C1 segment of cervical spinal cord (tissue), 14 donors: ENCODE measurements at places on chromosomes 7 and 10.
A peak's percentile ranks its signal among the peaks of the same experiment; 100 is the strongest.

DNA sequence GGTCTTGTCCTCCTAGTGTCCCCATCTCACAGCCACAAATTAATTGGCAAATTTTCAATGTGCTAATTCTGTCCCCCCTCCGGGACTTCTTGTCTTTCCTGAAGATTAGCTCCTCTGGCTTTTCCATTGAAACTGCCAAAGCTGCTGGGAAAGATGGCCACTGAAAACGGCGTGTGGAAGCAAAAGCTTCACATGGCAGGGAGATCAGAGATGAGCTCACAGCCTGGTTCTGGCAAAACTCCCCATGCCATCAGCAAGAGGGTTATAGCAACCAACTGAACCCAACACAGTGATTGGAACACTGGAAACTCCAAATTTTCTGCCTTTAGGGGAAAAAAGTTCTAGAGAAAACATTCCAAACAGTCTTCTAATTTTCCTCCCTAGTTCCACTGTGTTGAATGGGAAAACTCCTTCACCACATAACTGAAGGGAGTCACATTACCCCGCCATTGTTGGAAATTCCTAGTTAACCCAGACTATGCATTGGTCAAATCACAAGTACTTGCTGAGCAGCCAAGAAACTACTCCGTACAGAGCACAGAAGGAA, 37.0 kb downstream of the NRAP start:
- DNase-seq = no peak

DNA sequence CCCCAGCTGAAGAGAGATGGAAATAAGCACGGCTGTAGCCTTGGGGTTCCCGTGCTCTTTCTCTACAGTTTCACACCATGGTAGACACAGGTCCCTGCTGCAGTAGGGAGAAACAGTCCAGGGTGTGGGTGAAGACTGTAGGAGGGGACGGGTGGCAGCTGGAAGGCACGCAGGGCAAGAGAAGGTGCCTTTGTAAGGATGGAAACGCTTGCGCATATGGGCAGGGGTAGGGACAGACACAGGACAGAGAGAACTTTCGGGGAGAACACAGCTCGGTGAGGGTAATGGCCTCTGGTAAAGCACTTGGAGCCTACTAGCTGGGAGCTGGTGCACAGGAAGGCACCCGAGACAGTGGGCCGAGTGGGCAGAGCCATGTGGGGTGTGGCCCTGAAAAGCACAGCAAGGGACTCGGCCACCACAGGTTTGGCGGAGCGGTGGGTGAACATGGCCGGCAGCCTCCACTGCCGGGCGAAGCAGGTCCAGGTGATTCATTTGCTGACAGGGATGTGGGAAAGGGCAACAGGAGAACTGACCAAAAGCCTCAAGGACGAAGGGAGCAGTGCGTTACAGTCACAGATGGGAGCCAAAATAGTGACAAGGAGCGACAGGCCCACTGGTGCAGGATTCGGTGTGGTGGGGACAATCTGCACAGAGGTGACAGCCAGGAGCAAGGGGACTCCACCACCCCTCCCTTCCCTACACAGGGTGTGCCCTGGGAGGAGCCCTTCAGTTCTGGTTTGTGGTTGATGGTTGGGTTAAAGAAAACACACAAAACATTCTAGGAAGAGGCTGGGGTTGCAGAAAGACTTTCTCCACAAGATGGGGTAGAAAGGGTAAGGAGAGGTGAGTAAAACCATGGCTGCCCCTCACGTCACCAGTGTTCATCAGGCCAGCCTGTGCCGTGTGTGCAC, 97.1 kb downstream of the VOPP1 start:
- DNase-seq = no peak

GRCh38 chr7:29322023-29322712, 127.6 kb downstream of the CHN2 start:
- no peak for DNase-seq

GRCh38 chr10:122321960-122322359, 50.9 kb downstream of the BTBD16 start:
- DNase-seq = no peak

DNA sequence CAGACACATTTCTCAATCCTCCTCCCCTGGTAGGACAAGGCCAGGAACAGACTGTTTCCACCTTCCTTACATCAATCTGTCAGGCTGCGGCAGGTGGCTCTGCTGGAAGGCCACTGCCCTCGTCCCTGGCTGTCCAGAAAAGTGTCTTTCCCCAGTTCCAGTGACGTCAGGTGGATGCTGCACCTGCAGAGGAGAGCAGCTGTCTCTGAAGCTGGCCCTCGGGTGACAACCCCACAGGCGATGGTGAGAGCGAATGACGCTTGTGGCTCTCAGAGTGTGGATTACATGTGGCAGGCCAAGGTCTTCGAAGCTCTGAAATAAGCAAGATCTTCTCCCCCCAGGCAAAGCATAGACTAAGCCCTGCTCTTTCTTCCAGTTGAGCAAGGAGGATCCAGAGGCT, 146.9 kb upstream of the RET start:
- DNase-seq = no peak

DNA sequence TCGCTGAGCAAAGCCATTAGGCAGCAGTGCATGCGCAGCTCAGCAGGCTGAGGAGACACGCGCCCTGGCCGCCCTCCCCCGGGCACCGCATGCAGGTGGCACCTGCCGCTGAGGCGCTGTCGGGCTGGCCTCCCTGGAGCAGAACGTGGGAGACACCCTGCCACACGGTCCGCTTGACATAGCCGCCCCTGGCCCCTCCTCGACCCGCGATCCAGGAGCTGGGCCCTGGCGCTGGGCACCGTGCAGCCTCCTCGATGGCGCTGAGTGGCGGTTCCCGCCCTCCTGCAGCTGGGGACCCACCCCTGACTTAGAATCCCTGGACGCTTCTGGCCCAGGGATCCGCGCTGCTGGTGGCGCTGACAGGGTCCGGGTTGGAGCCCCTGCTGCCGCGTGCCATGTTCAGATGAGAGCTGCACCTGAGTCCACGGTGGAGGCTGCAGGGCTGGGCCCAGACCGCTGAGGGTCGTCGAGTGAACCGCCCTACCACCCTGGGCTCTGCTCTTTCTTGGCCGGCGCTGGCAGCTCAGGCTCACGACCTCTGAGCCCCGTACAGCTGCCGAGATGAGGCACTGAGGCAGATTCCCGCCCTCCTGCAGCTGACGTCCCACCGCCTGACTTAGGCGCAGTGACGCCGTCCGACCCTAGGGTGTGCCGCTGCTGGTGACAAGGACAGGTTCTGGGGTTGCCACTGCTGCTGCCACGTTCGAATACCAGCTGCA, 116.8 kb downstream of the OR13A1 start:
- no peak for DNase-seq

- no peak for DNase-seq
These were observed 30.0 kb upstream of the SGMS1 start for GRCh38 chr10:50653758-50654157.

DNA sequence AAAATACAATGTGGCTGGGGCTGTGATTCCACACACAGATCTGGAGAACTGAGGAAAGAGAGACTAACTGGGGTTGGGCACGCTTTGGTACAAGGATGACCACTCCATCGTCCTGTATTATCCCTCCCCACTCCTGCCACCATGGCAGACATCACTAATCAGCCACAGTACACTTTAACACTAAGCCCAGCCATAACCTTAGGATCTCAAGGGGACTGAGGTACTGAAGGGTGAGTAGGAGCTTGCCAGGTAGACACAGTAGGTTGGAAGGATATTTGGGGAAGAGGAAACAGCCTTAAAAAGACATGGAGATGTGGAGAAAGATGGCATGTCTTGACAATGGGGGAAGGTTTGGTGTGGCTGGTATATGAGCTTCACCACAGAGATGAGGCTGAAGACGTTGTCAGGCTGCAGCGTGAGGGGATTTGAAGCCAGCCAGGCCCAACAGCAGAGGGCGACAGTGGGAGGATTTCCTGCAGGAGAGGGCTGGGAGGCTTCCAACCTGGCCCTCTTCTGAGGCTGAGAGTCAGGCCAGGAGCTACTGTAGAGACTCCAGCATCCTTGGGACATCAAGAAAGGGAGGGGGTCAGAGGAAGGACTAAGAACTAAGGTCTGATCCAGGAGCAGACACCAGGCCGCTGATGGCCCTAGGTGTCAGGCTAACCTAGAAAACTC, 58.6 kb upstream of the COL13A1 start:
- DNase-seq = no peak

GRCh38 chr10:118958984-118959925, 70.3 kb upstream of the NANOS1 start:
- DNase-seq = no peak

- no peak for DNase-seq
These were observed 40.6 kb upstream of the SEPHS1 start for GRCh38 chr10:13388478-13389230.

- no peak for DNase-seq
These were observed 204.4 kb upstream of the TMEM72 start for GRCh38 chr10:44706745-44707144.

DNA sequence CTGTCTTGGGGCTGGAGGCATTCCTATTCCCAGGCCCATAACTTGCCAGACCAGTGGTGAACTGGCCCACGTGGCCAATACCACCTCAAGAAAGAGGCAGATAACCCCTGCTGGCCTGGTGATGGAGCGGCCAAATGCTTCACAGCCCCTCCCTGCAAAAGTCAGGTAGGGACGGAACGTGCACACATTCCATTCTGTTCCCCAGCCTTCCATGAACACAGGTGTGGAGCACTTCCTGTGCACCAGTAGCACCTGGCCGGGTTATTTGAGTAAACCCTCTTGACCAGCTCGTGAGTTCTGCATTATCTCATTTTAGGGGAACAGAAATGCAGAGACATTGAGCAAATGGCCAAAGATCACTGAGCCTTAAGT, 134.4 kb downstream of the SH3PXD2A start:
- no peak for DNase-seq

DNA sequence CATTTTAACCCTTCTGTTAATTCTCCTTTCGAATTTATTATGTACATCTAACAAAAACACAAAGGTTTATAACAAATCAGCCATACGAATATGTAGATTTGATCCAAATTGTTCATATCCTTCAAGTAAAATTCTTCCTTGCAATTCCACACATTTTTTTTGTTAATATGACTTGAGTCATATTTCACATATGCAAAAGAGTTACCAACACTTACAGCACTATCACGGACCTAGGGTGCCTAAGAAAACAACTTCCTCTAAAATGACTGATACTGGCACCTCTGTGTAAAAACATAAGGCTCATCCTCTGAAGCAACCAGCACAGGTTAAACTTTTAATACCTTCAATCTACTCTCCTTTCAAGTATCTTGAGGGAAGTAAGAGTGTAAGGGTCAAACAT, 451.8 kb downstream of the SEMA3D start:
- no peak for DNase-seq

GRCh38 chr7:119761776-119762175, 511.2 kb upstream of the KCND2 start:
- DNase-seq = no peak

DNA sequence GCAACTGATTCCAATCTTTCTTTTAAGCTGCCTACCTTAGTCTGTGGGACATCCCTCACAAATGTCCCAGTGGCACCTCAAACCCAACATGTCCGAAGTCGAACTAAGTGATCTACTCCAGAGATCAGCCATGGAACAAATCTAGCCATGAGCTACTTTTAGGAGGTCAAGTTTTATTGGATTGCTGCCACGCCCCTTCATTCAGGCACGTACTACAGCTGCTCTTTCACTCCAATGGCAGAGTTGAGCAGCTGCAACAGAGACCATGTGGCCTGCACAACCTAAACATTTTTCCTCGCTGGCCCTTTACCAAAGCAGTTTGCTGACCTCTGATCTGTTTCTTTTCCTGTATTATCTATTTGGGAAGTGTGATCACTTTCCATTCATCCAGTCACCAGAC, 192.4 kb upstream of the CDCA7L start:
- DNase-seq = no peak

DNA sequence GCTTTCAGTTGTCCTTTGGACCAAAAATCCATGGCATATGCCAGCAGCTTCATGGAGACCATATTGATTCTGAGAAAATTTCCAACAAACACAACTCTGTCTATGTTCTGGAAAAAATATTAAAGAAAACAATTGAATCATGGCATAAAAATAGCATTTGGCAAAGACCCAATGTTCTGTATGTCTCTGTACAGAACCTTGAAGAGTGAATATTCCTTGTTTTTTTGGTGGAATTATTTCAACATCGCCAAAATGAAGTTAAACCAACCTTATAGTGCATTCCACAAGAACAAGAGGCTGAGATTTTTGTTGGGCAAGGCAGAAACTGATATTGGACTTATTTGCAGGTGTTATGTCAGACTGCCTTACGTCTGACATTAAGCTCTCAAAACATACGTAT, 53.3 kb upstream of the SLC16A12 start:
- no peak for DNase-seq

DNA sequence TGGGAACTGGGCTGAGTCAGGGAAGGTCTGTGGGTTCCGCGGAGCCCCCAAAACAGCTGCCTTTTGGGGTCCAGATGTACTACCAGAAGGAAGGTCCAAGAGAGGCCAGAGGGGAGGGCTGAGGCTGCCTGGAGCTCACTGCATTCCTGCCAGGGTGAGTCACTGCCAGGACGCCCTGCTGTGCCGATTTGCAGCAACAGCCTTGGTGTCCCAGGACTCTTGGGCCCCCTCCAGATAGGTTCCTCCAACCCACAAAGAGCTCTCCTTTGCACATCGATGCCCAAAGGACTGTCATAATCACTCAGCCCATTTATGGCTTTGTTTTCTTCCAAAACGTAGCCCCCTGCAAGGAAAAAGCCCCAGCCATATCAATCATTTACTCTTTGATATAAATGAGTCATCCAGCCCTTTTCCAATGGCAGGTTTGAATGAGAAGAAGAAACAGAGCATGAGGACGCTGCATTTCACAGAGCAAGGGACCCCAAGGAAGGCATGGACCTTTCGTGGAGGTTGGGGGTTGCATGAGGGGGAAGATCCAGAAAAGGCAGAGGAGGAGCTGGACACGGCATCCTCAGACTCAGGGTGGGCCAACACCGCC, 32.2 kb upstream of the COL13A1 start:
- DNase-seq = peak; percentile 4

- no peak for DNase-seq
These were observed 384.1 kb upstream of the STEAP1 start for GRCh38 chr7:89770161-89770560.

DNA sequence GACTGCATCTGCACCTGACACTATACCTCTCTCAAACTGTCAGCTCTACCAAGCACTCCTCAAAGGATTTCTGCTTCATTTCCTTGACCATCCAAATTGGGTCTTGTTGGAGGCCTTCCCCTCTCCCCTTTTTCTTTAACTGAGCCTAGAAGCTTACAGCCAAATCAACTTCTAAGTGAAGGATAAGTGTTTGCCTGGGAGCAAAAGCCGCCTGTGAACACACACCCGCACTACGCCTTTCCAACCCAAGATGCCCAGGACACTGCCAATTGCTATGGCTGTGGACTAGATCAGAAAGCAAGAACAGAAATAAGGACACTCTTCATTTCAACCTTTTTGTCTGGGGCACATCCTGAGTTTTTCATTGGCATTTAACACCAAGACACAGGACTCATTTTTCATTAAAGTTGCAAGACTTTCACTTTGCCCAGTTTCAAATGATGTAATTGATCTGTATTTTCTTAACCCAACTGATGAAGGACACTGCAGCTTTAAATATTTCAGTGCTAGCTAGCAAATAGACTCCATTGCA, 52.8 kb downstream of the CPEB3 start:
- no peak for DNase-seq

DNA sequence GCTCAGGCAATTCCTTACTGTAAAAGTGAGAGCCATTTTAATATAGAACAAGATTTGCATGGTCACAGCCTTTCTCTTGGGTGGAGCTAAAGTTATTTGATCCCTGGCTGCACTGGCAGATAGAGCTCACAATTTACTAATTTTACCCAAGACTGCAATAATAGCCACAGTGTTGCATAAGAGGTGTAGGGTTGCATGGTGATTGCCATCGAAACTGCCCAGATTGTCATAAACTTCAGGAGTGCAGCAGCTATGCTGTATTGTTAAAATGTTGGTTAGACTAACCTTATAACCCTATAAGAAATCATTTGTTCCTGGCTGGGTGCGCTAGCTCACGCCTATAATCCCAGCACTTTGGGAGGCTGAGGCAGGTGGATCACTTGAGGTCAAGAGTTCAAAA, 50.0 kb downstream of the VCL start:
- DNase-seq = no peak
